Stimulated activated CD4-positive, alpha-beta T cell treated with anti-CD3 and anti-CD28 coated beads, Interleukin-4, amount 100 ng/mL, for 4 hours (primary cell): ENCODE measurements at places on chromosomes 2 and 18.

GRCh38 chr2:119311371-119311770 lies 55.3 kb downstream of the C2orf76 start:
- no peak for DNase-seq

GRCh38 chr18:11268741-11269233 lies 119.4 kb upstream of the PIEZO2 start:
- no peak for DNase-seq

DNA sequence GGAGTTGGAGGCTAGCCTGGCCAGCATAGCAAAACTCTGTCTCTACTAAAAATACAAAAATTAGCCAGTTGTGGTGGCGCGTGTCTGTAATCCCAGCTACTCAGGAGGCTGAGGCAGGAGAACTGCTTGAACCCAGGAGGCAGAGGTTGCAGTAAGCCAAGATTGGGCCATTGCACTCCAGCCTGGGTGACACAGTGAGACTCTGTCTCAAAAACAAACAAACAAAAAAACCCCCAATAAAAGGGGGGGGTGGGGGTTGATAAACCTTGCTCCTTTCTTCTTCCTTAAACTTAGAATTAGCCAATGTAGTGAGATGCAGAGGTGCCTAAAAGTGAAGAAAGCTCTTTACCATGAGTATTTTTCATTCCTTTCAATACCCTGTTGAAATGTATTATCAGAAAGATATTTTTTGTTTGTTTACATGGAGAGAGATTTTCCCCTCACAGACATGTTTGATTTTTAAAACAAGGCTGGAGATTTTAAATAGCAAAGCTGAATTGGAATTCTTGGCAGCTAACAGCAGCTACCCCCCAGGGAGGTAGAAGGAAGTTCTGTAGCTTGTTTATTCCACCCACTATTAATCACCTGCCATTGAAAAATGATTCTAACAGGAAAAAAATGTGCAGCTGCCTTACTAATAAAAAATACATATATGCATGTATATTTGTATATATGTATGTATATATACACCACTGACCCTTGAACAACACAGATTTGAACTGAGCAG lies 48.6 kb downstream of the GYPC start:
- no peak for DNase-seq

DNA sequence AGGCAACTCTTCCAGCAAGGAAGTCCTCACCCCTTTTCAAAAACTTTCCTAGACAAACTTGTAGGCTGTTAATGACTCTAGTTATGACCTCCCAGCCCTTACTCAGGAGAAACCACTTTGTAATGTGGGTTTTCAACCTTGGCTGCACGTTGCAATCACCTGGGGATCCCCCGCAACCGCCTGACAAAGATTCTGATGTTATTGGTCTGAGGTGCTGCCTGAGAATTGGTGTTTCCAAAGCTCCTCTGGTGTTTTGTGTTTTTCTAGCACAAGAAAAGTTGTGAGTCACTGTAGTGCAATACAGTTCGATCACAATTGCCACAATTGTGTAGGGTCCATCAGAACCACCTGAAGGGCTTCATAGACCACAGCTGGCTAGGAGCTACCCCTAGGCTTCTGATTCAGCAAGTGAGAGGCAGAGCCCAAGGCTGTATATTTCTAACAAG lies 121.6 kb downstream of the SP100 start:
- DNase-seq: no peak

GRCh38 chr2:32436150-32436549 lies 79.3 kb downstream of the BIRC6 start:
- no peak for DNase-seq

GRCh38 chr2:168490946-168491605 lies 35.0 kb downstream of the CERS6 start:
- no peak for DNase-seq

DNA sequence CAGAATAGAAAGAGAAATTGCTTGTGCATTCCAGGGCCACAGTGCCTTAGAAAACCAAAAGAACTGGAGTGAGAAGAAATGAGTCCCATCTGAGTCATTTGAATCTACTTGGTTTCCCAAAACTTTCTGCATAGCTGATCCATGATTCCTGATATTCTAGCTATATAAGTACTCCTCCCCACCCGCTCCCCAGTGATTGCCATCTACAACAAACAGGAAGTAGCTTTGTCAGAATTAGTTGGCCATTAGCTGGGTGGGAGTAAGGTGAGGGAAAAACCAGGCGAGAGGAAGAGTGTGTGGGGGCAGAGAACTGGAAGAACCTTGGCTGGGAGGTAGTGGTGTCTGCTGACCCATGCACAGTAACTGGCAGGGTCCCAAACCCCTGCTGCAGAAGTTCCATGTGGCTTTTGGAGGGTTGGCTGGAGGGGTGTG lies 122.1 kb downstream of the ACAA2 start:
- DNase-seq: no peak

DNA sequence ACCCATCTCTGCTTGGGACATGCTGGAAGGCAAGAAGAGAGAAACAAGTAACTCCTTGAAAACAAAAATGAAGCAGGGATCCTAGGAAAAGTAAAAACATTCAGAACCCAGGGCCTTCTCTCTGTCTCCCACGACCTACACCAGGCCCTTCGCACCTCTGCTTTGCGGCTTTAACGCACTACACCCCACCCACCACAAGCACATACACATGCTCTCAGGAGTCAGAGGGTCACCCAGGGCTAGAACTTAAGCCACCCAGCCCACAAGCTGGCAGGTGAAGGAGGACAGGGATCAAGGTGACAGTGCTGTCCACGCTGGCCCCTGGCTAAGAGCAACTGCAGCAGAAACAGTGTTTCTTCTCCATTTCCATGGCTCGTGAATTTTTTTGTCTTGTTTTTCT lies 72.2 kb downstream of the BCL11A start:
- DNase-seq: no peak

- DNase-seq: no peak
Observed at GRCh38 chr2:126799301-126799700, 99.4 kb upstream of the TEX51 start.

DNA sequence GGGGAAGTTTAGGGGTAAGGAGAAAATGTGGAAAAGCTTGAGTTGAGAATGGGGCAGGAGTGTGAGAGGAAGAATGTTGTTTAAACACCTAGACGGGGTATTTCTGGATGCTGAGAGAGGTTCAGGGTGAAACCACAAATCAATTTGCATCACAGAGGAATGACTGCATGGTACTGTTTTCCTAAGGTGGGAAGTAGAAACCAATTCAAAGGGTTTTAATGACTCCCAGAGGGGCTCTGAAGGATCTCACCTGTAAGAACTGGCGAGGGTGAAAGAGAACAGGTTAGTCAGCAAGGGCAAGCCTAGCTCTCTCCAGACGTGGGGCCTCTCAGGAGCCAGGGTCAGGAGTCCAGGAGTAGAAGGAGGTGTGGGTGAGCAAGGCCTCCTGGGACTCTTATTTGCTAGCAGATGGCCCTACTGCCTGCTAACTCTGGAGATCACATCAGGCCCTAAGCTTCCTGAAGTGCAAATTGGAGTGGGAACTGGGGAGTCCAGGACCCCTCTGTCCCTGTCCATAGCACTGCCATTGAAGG lies 133.0 kb upstream of the CELF4 start:
- no peak for DNase-seq

- DNase-seq: no peak
Observed at GRCh38 chr2:144890828-144891227, 370.9 kb upstream of the ZEB2 start.
